CD4-positive, alpha-beta T cell treated with Interleukin-4 for 4 hours (primary cell): ENCODE measurements at places on chromosomes 7 and 10.
A peak's percentile ranks its signal among the peaks of the same experiment; 100 is the strongest.

DNA sequence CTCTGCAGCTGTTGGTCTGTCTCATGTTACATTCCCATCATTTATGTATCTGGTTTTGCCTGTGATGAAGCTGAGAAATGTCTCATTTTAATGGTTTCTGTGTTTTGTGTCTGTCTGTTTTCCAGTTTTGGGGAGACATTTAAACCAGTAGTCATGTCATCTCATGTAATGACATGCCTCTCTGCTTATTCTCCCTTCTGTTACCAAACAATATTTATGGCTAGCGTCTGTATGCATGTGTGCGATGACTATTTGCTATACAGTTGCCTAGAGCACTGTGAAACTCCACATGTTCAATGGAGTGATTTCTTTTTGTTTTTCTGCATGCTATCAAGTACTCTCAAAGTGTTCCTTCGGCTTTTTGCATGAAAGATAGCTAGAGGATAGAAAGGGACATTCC lies 132.0 kb downstream of the ST7 start:
- DNase-seq: no peak

DNA sequence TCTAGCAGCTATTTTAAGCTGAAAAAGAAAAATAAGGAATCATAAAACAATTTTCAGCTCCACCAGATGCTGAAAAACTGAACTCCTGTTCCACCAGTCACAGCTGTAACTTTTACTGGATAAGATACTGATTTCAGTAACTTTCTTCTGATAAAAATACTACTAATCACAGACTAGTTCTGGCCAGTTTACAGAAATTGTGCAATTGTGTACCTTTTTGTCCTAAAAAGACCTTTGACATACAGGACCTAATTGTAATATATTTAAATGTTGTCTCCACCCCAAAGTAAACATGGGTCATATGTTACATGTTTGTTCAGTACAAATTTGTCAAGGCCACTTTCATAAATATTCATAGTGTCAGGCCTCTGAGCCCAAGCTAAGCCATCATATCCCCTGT lies 27.1 kb upstream of the PIP start:
- DNase-seq: no peak

GRCh38 chr10:46005383-46005782 lies 25.0 kb downstream of the NCOA4 start:
- no peak for DNase-seq

DNA sequence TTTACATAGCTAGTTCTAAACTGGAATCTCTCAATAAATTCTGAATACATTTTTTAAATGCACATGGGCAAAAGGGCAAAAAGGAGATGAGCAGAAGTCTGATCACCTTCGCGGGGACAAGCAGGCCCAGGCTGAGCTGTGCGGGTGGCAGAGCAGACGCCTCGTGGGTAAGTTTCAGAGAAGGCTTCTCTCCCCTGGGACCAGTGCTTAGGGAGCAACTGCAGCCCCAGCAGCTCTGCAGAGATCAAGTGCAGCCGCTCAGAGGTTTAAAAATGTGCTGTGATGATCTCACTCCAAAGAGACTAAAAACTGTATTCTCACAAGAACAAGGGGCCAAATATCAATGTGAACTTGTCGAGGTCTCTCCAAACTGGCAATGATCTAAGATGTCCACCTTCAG lies 264.3 kb upstream of the RNF32 start:
- DNase-seq: no peak

DNA sequence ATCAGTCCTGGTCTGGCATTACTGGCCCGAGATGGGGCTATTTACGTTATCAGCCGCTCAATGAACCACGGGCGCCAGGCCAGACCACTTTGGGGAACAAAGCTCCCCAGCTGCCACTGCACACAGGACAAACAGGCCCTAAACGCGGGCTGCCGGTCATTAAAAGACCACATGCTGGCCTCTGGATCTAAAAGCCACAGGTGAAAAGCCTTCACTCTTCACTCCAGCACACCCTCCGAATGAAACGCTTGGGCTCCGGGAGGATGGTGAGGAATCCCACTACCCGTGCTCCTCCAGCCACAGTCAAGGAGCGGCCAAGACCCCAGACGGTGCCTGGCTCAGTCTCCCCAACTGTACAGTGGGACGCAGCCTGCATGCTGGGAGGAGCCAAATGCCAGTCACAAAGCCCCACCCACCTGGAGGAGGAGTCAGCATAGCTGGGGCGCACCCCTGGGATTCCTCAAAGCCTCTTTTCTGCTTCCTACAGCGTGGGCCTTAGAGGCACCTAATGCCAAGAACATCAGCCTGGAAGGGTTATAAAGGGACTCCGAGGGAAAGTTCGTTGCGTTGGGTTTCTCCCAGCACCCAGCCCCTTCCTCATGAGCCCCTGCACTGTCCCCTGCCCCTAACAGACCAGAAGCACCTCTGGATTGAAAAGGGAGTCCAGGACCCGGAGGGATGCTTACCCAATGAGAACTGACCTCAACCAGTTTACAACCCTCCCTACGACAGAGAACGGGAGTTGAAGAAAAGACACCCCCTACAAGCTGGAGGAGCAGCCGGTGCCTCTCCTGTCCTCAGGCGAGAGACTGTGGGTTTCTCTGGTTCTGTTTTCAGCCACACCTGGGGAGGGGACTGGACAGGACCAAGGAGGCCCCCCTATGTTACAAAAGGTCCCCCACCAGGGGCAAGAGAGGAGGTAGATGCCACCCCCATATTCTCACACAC lies 4.7 kb downstream of the PDGFA start:
- DNase-seq: no peak

- DNase-seq: no peak
Measured at GRCh38 chr7:70346844-70347462, 748.7 kb downstream of the AUTS2 start.

DNA sequence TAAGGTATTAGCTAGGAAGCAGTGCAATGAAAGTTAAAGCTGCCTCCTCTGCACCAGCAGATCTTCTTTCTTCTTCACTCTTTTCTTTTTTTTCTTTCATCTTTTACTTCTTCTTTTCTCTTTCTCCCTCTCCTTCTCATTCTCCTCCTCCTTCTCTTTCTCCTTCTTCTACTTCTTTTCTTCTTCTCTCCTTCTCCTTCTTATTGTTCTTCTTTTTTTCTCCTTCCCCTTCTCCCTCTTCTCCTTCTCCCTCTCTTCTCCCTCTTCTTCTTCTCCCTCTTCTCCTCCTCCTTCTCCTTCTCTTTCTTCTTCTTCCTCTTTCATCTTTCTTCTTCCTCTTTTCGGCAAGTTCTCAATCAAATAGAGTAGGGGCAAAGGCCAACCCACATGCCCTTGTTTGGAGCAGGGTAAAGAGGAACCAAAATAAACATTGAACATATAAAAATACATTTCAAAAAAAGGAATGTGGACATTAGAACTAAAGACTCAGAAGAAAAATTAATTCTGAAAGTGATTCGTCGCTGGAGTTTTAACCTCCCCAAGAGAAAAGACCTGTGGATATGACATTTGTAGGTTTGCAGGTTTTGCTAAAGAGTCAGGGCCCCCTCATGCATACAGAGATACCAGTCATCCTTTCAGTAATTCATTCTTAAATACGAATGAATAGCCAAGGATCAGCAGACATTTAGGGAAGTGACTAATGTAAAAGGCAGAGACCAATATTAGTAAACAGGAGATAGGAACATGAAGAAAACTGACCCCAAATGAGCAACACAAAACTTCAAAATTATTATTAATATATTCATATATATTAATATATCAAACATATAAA lies 93.0 kb upstream of the RSU1 start:
- DNase-seq: no peak

DNA sequence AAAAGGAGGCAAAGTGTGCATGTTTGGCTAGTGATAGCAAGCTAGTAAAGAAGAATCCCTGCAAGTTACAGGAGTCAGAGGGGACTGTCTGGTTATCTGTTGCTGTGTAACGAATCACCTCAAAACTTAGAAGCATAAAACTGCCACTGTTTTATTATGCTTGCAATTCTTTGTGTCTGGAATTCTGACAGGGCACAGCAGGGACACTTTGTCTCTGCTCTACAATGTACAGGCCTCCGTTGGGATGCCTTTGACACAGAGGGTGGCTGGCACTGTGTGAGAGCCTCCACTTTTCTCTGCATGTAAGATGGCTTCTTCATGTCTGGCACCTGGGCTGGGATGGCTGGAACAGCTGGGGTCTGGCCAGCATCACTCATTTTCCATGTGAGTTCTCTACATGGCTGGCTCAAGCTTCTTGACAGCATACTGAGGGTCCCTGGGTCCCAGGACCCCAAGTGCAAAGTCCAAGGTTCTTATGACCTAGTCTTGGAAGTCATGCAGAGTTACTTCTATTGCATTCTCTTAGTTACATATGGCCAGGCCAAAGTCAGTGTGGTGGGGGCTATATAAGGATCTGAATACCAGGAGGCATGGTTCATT lies 276.9 kb downstream of the RPS24 start:
- DNase-seq: no peak

DNA sequence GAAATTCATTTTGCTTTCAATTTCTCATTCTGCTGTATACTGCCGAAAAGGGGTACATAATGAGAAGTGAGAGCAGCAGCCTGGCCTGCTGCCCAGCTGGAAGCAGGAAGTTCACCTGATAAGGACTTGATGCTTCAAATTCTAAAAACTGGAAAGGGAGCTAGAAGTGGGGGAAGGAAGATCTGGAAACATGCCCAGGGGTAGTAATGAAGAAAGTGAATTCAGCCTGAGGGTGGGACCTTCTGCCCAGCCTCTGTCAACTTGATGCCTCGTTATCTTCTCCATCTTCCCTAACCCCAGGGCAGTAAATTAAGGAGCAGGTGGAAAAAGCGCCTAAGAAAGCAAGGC lies 69.4 kb downstream of the ARMH3 start:
- no peak for DNase-seq

- peak; percentile 58 for DNase-seq
Measured at GRCh38 chr7:151244196-151244840, 4.2 kb downstream of the SMARCD3 start.

GRCh38 chr7:105439174-105439893 lies 50.6 kb upstream of the SRPK2 start:
- no peak for DNase-seq

- no peak for DNase-seq
Measured at GRCh38 chr7:147912291-147912690, 678.3 kb upstream of the C7orf33 start.

- peak; percentile 96 for DNase-seq
Measured at GRCh38 chr10:17026686-17027485, 102.7 kb downstream of the CUBN start.

- no peak for DNase-seq
Measured at GRCh38 chr7:84712374-84713121, 474.3 kb downstream of the SEMA3D start.

GRCh38 chr10:88515235-88515634 lies 67.9 kb downstream of the RNLS start:
- DNase-seq: no peak

GRCh38 chr10:16809074-16809718 lies 8.0 kb downstream of the RSU1 start:
- peak; percentile 50 for DNase-seq

GRCh38 chr10:111221682-111222480 lies 145.1 kb downstream of the ADRA2A start:
- no peak for DNase-seq

- no peak for DNase-seq
Measured at GRCh38 chr7:137296576-137296975, 47.0 kb downstream of the PTN start.

- DNase-seq: peak; percentile 15
Measured at GRCh38 chr7:13990319-13990983, 985 bp upstream of the ETV1 start.

GRCh38 chr10:88182601-88182930 lies 319.1 kb downstream of the PTEN start:
- DNase-seq: no peak

GRCh38 chr10:58704671-58705141 lies 192.0 kb downstream of the BICC1 start:
- no peak for DNase-seq

GRCh38 chr10:30656233-30656632 lies 26.7 kb upstream of the LYZL2 start:
- DNase-seq: no peak

GRCh38 chr7:80225361-80225760 lies 90.7 kb downstream of the GNAI1 start:
- DNase-seq: no peak

DNA sequence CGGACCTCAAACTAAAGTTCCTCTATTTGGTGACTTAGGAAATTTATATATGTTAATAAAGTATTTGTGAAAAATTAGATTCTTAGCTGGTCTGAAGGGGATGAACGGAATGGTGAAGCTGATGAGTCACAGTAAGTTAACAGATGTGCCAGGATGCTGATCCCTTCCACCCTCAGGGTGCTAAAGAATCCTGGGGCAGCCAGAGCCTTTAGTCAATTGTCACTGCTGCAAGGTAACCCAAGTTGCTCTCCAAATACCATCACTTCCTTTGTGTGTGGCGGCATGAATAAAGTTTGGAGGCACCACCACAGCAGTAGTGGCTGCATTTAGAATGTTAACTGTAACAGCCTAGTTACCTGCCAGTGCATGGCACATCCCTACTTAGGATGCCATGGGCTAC lies 222.6 kb upstream of the PPP1R3A start:
- DNase-seq: no peak

GRCh38 chr7:31811650-31812461 lies 124.8 kb downstream of the PPP1R17 start:
- DNase-seq: peak; percentile 4

GRCh38 chr7:142711746-142712616 lies 37.3 kb upstream of the PRSS1 start:
- peak; percentile 60 for DNase-seq

DNA sequence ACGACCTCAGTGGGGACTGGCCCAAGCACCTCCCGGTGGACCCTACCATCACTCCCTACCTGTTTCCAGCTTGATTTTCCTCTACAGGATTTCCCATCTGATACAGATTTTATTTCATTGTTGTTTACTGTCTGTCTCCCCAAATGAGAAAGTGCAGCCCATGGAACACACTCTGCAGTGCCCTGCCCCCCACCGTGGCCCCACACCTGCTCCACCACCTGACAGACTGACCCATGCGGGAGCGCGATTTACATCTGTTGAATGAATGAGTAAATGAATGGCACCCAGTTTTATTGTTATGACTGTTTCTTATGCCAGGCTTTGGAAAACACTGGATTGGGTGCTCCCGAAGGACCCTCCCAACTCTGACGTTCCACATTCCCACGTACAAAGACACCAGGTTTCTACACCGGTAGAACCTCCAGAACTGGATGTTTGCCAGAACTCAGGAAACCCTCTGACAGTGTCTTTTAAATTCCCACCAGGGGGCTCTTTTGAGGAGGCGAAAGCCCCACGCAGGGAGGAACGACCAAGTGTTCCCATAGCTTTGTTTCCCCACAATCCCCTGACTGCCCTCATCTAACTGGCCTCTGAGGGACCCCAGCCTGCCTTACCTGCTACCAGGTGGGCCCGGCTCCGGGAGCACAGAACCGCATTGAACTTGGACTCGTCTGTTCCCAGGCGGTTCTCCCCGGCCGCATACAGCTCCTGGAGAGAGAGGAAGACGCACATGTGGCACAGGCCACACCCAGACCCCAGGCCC lies 29.0 kb downstream of the PLAC9 start:
- no peak for DNase-seq

DNA sequence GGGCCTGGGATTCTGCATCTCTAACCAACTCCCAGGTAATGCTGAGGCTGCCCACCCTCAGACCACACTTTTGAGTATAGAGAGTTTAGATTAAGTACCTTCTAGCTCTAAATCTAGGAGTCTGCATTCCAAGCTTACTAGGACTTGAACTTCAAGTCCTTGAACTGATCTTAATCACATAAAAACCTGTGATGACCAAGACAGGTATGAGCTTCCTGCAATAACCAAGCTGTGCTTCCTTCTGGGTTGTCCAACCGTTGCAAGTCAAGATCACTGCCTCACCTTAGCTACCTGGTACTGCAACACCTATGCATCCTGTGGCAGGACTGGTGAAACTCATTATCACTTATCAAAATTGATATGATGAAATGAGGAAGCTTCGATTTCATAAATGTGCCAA lies 32.9 kb upstream of the RAPGEF5 start:
- no peak for DNase-seq

- DNase-seq: no peak
Measured at GRCh38 chr7:80764132-80764531, 125.7 kb downstream of the CD36 start.
